ENCODE measurements at places on chromosomes 4 and X.

- no peak for DNase-seq
Observed at GRCh38 chr4:184439856-184440594, 34.3 kb downstream of the IRF2 start.

DNA sequence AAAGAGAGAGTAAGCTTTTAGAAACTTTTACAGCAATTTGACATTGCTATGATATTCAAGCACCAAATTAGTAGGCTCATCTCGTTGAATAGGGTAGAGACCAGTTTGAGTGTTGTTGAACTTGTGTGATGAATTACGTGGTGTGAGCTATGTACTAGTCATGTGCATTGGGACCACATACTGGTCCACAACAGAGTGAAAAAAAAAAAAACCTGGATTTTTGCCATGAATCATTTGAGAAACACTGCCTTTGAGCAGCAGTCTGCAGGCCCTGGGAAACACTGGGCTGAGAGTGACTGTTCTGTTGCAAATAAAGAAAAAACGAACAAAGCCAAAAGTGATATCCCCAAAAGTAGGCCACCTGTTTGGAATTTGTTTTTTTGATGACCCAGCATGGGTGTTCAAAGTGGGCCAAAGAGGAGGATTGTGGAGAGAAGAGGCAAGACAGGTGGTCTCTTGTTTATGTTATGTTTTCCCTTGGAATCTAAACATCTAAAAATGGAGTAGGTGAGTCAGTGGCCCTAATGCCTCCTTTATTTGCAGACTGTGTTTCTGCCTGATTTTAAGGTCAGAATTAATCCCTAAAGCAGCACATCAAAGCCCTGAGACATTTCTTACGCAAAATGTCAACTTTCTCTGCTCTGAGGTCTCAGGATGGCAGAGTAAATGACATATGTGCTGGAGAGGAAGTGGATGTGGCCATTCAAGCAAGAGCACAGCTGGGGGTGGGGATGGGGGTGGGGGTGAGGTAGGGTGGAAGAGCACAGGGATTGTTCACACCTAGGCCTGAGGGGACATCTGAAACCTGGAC lies 33.5 kb downstream of the TAF7L start:
- DNase-seq, result no peak

DNA sequence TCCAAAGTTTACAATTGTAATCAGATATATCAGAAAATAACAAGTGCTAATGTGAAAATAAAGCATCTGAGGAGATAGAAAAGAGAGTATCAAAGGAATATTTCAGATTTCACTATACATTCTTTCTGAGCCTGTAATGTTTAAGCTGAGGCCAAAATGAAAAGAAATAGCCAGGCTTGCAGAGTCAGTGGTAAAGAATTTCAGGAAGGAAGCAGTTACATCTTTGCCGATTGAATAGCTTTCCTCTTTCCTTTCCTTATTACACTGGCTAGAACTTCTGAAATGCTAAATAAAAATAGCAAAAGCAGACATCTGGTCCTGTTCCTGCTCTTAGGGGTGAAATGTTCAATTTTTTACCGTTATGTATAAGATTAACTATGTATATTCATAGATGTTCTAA lies 1441.6 kb upstream of the PCDH7 start:
- DNase-seq, result no peak

GRCh38 chr4:78652282-78652876 lies 100.8 kb downstream of the ANXA3 start:
- DNase-seq, result no peak

All from activated naive CD8-positive, alpha-beta T cell treated with anti-CD3 and anti-CD28 coated beads, Interleukin-2, amount 10 ng/mL, durations not matched to agents 7 days and 5 days (primary cell).